NCI-H1930 (cell line): ENCODE measurements at places on chromosomes 4 and X.

- DNase-seq = no peak
Observed at GRCh38 chrX:119734897-119735339, 23.5 kb upstream of the SOWAHD start.

GRCh38 chr4:147360301-147360700 lies 120.6 kb upstream of the EDNRA start:
- no peak for DNase-seq

GRCh38 chrX:113743069-113743468 lies 840.8 kb upstream of the HTR2C start:
- no peak for DNase-seq

- DNase-seq = no peak
Observed at GRCh38 chrX:69616457-69617203, 717 bp downstream of the EDA start.

GRCh38 chrX:96455078-96455477 lies 229.6 kb upstream of the DIAPH2 start:
- no peak for DNase-seq

DNA sequence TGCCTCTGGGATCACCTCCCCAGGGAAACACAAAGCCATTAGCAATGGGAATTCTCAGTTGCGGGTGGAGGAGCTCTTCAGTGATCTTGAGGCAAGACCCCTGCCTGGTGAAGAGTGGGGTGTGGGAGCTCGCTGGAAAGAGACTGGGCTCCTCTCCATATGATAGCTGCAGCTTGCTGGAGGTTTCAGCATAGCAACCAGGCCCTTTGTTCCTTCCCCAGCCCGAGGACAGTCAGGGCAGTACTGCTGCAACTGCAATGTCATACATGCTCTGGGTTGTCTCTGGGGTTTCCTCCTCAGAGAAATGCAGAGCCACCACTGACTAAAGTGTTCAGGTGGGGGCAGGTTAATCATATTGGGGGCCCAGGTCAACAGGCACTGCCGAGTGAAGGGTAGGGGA lies 81.3 kb downstream of the ARHGAP24 start:
- no peak for DNase-seq

DNA sequence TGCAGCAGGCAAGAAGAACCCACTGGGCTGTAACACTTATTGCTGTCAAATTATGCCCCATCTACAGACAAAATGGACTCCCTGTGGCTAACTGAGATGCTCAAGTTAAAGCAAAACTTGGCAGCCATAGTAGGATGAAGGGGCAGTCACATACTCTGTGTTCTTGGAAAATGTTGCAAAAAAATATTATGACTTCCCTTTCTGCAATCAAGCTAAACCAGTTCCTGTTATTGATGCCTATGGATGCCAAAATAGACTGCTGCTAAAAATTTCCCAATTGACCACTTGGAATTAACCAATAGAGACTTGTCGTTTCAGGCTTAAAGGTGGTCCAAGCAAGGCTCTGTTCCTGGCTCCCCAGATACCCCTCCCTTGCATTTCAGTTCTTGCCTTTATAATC lies 49.5 kb downstream of the IQCM start:
- DNase-seq = no peak

GRCh38 chrX:50198348-50198747 lies 2.5 kb downstream of the AKAP4 start:
- no peak for DNase-seq

- no peak for DNase-seq
Observed at GRCh38 chrX:74922922-74923543, 2.2 kb downstream of the NEXMIF start.
